Fibroblast of skin of scalp (primary cell): ENCODE measurements at places on chromosomes 16 and 17.

- no peak for DNase-seq
These were observed 53.0 kb downstream of the PECAM1 start for GRCh38 chr17:64337676-64338075.

DNA sequence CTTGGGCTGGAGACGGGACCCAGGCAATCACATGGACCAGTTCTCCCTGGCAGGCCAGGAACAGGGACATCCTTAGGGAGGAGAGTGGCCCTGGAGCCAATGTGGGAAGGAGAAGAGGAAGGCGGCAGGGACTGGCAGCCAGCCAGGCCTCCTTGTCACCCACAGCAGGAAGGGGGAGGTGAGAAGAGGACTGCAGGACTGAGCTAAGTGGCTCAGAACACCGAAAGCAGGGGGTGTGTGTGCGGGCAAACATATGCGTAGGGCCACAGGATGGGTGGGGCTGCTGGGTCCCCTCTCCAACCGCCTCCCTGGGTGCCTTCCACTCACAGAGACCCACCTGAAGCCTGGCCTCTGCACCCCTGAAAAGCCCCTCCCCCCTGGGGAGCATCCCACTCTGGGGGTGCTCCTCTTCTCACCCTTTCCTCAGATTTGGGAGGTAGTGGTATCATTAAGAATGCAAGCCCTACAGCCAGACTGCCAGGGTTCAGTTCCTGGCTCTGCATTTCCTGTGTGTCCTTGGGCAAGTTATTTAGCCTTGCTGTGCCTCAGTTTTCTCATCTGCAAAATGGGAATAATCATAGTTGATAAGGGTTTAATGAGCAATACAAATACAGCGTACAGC is 8.1 kb downstream of the PNMT start:
- DNase-seq = peak; percentile 42

GRCh38 chr17:50911890-50912289 is 45.7 kb upstream of the TOB1 start:
- no peak for DNase-seq

DNA sequence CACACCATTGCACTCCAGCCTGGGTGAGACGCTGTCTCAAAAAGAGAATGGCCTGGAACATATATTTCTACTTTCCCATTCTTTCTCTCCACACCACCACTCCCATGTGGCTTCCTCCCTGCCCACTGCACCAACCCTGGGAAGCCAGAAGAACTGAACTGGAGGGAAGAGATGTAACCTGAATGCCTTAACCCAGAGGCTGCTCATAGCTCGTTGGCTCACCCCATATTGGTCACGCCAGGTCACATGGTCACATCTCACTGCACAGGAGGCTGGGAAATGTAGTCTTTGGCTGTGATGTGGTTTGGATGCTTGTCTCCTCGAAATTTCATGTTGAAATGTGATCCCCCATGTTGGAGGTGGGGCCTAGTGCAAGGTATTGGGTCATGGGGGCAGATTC is 5.9 kb upstream of the DNAH17 start:
- DNase-seq = peak; percentile 11

DNA sequence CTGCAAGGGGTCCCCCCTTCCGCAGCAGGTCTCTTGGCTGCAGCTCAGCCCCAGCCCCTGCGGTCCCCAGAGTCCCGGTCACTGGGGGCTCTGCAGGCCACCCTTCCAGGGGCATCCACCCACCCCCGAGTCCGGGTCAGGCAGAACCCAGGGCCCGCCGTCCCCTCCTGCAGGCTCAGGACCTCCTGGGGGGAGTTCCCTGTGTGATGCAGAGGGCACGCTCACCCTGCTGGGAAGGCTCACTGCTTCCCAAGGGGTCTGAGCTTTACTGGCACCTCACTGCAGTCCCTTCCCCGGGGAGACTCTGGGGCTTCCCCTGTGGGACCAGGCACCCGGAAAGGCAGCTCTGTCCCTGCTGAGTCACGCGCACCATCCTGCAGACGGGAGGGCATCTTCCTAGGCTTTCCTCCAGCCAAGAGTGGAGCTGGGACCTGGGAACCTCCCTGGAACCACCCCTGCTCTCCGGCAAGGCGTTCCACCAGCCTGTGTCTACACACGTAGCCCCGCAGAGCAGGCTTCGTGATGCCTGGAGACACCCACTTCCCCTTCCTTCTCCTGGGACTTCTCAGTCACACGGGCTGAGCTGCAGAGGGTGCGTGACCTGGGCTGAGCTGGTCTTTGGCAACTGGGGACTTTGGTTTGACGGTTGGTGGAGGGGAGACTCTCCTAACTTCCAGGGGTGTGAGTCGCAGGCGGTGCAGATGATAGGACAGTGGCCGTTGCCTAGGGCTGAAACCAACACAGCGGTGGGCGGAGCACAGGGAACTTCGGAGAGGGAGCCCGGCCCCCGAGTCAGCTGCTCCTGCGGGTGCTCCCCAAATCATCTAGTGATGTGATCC is 23.4 kb downstream of the SLC25A10 start:
- peak; percentile 53 for DNase-seq

GRCh38 chr16:12120217-12120981 is 143.9 kb downstream of the SNX29 start:
- peak; percentile 95 for DNase-seq

DNA sequence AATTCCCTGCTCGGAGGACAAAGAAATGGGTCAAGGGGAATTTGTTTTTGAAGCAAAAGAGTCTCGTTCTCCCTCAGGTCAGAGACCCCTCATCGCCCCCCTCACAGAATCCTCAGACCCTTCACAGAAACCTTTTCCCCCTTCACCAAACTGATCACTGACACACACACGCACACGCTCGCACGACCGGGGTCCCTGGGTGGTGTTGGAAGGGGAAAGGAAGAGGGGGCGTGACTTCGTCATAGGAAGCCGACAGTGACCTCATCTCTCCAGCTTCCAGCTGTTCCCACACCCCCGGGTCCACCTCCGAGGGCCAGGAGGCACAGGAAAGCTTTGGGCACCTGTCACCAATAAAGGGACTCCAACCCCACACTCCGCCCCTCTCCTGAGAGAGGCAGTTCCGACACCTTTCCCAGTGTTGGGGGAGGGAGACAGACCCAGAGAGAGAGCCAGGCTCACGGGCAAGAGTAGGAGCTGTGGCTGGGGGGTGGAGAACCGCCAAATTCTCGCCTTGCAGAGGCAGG is 1.2 kb downstream of the ASGR1 start:
- peak; percentile 26 for DNase-seq
